GM23338 (cell line): ENCODE measurements at places on chromosomes 5 and 9. TPM values are rescaled to one million over a fixed set of nuclear protein-coding genes. Genes with fewer than 3 reads are reported as not detected.

DNA sequence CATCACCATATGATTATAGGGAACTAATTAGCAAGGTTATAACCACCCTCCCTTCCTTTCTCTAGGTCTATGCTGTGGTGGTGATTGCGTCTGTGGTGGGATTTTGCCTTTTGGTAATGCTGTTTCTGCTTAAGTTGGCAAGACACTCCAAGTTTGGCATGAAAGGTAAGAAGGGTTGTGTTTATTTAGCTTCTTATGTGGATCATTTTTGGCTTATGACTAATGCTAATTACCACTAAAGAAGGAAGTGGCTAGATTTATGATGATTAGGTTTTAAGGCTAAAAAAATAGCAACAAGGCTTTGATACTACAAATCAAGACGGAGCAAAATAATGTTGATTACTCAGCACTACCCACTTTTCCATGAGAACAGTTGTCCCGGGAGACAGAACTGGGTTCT is 82.4 kb downstream of the NTRK2 start:
- no peak for DNase-seq

GRCh38 chr9:100430286-100430940 is 3.5 kb downstream of the MSANTD3 start:
- DNase-seq = no peak

DNA sequence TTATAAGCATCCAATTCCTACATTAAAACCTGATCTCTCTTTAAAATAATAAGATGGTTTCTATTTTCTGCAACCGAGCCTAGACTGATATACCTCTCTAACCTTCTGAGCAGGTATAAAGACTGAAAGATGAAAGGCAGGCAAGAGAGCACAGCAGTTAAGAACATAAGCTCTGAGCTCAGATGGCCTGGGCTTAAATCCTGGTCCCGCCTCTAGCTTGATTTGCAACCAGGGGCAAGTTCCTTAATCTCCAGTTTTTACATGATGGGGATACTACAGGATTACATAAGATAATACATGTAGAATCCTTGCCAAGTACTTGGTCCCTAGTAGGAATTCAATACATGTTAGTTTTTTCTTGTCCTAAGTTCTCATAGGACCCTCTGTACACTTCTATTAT is 33.9 kb downstream of the SLC24A2 start:
- DNase-seq = no peak

Gene PFN3
- total RNA-seq = 1.9 TPM in 1 of 2 replicates, not detected in the other

- no peak for DNase-seq
Observed at GRCh38 chr5:175842951-175843793, 28.2 kb upstream of the CPLX2 start.

GRCh38 chr5:78648359-78649210 is at the start of gene LHFPL2:
Gene LHFPL2, minus strand, starts transcription at chr5:78648772. Its CDS starts 138,559 bp downstream, at chr5:78510213.
- peak; percentile 85 for DNase-seq

DNA sequence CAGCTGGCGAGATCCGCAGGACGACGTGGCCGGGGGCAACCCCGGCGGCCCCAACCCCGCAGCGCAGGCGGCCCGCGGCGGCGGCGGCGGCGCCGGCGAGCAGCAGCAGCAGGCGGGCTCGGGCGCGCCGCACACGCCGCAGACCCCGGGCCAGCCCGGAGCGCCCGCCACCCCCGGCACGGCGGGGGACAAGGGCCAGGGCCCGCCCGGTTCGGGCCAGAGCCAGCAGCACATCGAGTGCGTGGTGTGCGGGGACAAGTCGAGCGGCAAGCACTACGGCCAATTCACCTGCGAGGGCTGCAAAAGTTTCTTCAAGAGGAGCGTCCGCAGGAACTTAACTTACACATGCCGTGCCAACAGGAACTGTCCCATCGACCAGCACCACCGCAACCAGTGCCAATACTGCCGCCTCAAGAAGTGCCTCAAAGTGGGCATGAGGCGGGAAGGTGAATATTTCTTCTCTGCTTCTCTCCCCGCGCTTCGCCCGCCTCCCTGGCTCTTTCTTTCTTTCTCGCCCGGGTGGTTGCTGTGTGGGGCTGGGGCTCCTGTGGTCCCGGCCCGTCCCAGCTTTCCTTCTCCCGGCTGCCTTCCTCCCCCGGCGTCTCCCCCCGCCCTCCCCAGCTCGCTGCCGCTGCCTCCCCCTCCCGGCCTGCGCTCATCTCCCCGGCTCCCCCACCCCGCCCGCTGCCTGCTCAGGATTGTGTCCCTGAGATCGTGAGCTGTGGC is 2.2 kb downstream of the NR2F1 start:
- peak; percentile 67 for DNase-seq

GRCh38 chr5:102691434-102691833 is 63.7 kb upstream of the PAM start:
- DNase-seq = no peak

Gene FSTL4
- total RNA-seq = 1.4 and 2.2 TPM in 2 replicates

DNA sequence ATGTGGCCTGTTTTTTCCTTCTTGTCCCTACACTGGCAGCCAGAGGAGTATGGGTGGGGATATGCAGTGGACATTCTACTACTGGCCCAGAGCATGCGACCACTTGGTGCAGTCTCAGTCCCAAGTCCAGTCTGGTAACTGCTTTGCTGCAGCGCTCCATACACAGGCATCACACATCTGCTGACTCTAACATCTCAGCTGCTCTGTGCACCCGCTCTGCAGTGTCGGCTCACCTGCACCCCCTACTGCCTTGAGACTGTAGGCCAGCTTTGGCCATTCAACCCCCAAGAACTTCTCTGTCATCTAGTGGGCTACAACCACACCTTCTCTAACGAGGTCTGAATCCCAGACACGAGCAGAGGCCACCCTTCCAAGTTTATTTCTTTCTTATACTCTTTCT is 46.4 kb upstream of the SLCO6A1 start:
- DNase-seq = peak; percentile 86

Gene MYO10
- total RNA-seq = 114 and 119 TPM in 2 replicates

DNA sequence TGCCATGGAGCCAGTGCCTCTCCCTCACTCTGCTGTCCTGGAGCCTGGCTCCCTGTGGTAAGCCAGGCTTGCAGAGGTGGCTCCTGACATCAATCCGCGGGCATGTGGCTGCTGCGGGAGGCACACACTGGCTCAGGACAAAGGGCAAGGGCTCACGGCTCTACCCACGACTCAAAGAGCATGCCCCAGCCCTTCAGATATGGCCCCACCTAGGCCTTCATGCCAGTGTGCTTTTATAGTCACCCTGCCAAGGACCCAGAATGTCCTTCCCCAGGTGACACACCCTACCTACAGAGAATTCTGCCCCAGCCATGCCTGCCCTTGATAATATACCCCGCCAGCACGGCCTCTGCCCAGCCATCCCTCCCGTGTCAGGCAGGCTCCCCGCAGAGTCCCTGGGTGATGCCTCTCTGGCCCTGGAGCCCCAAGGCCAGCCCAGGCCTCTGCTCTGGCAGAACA is 1.6 kb downstream of the MGAT4B start:
- DNase-seq = no peak

DNA sequence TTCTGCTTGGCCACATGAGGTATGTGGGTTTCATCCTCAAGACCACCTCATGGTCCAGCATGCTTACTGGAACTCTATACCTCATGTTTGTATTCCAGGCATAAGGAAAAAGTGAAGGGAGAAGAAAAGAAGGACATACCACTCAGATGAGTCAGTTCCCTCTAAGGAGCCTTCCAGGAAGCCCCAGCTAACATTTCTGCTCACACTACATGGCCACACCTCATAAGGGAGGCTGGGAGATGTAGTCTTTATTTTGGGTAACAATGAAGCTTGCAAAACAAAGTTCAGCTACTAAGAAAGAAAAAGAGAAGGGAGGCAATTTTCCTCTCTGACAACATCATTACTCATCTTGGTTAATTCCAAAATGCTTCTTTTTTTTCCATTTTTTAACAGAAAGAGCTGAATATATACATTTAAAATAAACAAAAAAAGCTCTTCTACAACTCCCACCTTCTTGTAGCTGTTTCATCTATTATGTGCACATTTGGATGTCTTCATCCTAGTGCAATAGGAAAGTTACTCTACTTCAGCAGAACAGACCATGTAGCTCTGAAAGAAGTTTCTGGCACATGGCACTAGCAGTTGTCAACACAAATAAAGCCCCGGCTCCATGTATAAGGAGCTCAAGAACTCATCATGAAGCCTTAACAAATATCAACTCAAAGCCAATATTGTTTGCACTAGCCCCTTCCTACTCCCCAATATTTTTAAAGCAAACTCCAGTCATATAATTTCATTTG is 123.6 kb upstream of the CCDC112 start:
- peak; percentile 21 for DNase-seq

GRCh38 chr9:132239518-132239917 is 77.7 kb downstream of the NTNG2 start:
- no peak for DNase-seq

GRCh38 chr5:32274548-32275395 is 38.0 kb downstream of the MTMR12 start:
- DNase-seq = no peak

DNA sequence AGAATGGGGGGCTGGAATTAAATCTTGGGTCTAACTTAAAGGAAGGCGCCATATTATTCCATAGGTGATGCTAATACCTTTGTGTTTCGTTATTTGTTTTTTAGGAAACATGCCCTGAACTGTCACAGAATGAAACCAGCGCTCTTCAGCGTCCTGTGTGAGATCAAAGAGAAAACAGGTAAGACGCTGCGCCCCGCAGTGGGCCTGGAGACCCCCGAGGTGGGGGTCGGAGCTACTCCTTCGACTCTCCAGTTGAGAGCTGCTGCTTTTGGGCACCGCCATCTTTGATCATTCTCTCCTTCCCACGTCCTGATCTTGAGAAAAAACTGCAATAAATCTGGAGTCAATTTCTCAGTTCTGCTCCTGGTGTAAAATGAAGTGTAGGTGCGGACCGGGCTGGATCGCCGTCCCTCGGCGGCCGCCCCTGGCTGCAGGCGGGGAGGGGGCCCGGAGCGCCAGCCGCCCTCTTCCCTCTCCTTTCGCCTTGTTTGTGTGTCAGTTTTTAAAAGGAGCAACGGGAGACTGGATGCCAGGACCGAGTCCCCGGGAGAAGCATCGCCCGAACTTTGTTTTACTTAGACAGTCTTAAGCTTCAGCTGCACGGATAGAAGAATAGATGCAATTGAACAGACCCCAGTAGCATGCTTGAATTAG is 1.4 kb downstream of the PBX3 start:
- peak; percentile 39 for DNase-seq

Gene TTLL11
- total RNA-seq = 1.4 and 1.7 TPM in 2 replicates

- DNase-seq = no peak
Observed at GRCh38 chr5:181149355-181149754, 2.0 kb downstream of the OR2V2 start.

Gene PIK3R1
- total RNA-seq = 9.8 and 25.4 TPM in 2 replicates

- DNase-seq = no peak
Observed at GRCh38 chr5:158796812-158797497, 302.8 kb downstream of the EBF1 start.

GRCh38 chr5:5523066-5523505 is 100.6 kb downstream of the ICE1 start:
- DNase-seq = peak; percentile 34

Gene PCDHGA12
- total RNA-seq = 3.3 and 3.5 TPM in 2 replicates

GRCh38 chr9:85610074-85610860 is 131.5 kb downstream of the AGTPBP1 start:
- peak; percentile 85 for DNase-seq

DNA sequence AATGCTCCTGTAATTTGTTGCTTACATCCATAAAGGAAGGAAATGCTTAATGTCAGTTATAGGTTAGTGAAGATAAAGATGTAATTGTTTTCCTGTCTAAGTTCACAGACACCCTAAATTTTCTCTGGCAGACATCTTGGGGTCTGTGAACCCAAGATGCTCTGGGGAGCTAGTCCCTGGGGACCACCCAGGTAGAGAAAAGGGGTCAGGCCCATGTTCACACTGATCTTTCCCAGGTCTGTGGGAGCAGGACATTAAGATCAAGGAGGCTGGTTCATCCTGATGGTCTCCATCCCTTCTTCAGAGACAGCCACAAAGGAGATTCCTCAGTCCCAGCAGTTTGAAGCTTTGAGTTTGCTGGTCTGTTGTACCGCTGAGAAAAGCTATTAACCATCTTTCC is 267.5 kb downstream of the ARHGAP26 start:
- no peak for DNase-seq

DNA sequence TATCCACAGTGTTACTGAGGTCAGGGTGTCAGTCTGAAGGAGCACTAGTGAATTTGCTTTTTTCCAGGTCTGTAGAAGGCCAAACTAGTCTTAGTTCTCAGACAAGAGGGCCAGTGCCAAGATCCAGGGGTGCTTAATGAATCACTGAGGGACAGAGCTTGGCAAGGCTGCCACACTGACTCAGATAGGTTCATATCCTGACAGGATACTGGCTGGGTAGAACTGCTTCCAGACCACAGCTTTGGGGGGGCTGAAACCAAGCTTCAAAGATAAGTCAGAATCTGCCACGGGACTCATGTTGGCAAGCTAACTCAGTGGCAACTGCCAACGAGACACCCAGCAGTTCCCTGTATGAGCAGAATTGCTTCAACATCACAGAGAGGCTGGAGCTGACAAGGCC is 1125.4 kb downstream of the EFNA5 start:
- DNase-seq = no peak

- peak; percentile 48 for DNase-seq
Observed at GRCh38 chr9:113454914-113455761, 8.4 kb upstream of the RGS3 start.

Gene SLC6A3
- 0.85 and 1.0 TPM in 2 replicates for total RNA-seq

DNA sequence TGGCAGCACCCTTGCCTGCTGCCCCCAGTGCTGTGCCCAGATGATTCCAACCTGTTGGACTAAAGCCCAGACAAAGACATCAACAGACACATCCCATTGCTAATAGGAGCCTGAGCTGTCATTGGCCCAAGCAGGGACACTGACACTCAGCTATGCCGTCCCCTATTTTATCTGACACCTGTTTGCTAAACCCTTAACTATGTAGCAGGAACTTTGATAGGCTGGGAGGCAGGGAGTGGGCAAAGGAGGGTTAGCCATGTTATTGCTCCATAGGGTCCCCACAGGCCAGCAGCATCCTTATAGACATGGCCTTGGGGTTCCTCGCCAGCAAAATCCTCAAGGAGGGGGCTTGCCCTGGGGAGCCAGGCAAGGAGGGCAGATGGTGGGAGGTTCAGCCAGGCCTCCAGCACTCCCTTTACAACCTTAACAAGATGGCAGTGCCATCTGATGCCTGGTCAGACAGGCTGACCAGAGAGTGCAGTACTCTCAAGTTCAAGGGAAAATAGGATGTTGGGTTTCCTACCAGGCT is 50.4 kb upstream of the CDKN2AIPNL start:
- no peak for DNase-seq

DNA sequence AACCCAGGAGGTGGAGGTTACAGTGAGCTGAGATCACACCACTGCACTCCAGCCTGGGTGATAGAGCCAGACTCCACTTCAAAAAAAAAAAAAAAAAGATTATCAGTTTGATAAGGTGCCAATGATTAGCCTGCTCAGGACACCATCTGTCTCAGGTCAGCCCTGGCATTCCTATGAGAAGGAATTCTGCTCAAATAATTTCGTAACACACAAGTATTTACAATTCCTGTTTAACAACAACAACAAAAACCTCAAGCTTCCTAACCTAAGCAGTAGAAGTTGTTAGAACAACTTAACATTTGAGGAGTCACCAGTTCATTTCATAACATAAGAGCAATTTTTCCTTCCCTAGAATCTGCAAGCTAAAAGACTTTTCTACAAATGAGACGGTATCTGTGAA is 85.0 kb downstream of the LHFPL2 start:
- no peak for DNase-seq
